ENCODE measurements at places on chromosomes 1 and 21.

DNA sequence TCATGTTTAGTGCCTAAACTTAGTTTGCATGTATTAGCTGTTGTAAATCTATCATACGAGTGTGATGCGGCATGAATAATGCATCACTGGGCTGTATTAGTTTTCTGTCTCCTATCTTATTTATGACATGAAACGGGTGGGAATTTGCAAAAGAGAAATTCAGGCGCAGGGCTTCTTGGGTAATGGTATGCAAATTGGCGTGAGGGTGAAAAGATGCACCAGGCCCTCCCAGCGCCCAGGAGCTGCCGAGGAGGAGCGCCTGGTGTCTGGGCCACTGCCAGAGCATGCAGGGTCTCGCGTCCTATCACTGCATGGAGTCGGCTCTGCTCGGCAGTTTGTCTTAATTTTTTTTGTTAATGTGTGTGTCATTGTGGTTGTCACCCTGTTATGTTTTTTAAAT, 82.9 kb upstream of the ACTL8 start:
- DNase-seq = no peak

GRCh38 chr1:57311411-57311810, 112.4 kb downstream of the DAB1 start:
- no peak for DNase-seq

DNA sequence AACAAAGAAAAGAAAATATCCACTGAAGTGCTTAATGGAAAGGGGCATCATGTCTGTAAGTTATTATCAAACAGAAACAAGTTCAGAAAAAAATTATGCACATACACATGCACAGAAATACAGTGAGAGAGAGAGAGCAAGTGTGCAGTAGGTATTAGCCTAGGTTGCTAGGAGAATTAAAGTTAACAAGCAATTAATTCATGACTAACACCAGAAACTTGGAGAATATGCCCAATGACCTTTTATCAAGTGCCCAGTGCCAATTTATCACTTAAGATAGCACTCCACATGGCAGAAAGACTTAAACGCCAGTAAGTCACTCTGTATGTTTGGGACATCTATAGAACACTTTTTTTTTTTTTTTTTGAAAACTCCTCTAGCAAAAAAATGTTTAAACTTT, 56.2 kb upstream of the SLC16A1 start:
- no peak for DNase-seq

DNA sequence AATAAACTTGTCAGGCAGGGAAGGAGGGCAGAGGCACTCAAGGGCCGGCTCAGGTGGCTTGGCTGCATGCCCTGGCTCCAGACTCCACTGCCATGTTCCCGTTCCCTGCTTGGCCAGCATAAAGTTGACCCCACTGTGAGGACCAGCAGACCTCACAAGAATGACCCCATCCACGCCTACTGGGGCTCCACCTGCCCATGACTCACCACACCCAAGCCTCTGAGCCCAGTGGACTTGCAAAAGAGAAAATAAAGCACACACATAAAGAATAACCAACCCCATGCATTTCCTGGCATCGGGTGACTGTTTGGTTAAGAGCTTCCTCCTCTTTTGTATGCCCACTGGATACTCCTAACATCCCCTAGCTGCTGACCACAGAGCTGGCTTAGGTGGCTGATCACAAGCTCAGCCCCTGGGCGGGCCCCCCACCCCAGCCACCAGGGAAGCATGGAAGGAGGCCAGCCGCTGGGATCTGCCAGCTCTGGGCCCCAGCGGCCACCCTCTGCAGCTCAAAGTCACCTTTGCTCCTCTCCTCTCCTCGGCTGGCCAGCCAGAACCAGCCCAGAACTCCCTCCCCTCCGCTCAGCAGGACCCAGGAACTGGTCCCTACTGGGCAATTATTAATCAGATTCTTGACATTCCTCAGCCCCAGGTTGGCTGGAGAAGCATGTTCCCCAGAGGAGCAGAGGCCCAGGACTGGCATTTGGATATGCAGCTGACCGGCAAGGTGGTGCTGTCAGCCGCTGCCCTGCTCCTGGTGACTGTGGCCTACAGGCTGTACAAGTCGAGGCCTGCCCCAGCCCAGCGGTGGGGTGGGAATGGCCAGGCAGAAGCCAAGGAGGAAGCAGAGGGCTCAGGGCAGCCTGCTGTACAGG, at the start of gene KLHDC7A:
TSS of gene KLHDC7A (plus strand) at position 616 of the 875 bp plus-strand sequence. CDS start at position 668, 52 bp downstream.
- no peak for DNase-seq

GRCh38 chr1:22104094-22104493, 38.8 kb downstream of the WNT4 start:
- DNase-seq = no peak

DNA sequence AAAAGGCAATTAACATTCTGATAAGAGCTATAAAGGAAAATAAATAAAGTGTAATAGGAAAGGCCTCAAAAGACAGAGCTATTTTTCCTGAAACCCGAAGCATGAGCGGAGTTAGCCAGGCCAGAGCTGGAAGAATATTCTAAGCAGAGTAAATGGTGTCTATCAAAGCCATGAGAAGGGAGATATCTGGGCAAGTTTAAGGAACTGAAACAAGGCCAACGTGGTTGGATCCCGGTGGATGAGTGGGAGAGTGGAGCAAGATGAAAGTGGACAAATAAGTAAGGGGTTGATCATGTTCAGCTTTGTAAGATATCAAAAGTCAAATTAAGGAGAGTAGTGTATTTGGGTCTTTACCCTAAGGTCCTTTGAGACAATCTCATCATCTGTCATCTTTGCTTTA, 234.0 kb downstream of the TM2D1 start:
- DNase-seq = no peak

DNA sequence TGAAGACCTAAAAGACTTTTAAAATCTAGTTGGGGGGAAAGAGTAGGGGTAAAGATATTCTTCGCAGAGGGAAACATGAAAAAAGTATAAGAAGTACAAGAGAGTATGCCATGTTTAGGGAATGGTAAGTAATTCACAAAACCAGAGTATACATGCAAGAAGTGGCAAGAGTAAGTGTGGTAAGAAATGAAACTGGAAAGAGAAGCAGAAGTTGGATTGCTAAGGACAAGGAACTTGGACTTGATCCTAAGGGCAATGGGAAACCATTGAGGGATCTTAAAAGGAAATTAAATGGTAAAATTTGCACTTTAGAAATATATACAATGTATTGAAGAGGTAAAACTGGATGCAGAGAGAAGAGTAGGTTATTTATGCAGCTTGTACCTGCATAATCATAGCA, 9.2 kb upstream of the ZNF644 start:
- DNase-seq = no peak

- DNase-seq = no peak
These were observed 379.2 kb upstream of the SPAG17 start for GRCh38 chr1:118563981-118564951.

GRCh38 chr1:178451529-178451928, 45.2 kb downstream of the CLEC20A start:
- DNase-seq = peak; percentile 65

DNA sequence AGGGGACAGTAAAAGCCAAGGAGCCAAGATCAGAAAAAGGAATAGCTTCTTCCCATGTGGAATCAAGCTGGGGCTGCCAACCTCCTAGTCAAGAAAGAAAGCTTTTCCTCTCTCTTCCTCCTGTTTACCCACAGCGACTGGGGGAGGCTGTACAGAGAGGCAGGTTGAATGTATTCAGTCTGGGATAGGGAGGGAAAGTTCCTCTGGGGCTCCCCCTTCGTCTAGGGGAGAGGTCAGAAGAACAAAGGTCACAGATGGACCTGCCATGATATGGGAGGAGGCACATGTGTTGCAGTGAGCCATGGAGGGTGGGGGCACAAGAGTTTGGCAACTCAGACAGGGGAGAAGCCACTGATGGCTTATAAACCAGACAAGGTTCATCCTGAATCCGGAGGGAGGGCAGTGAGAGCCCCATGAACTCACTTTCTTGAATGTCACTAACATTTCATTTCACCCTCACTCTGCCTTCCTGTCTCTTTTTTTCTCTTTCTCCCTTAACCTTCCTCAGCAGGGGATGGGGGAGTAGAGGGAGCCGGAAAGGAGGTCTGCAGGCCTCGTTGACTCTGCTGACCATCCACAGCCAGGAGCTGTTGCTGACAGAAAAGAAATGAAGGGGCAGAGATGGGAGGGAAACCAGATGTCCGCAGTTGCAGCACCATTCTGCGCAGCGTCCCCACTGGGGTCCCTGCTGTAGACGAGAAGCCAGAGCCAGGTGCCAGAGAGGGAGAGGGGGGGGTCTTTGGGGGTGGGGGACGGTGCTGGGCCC, 61.1 kb downstream of the PLXNA2 start:
- DNase-seq = no peak

- no peak for DNase-seq
These were observed 248.0 kb upstream of the FOXD3 start for GRCh38 chr1:63074321-63074720.

- no peak for DNase-seq
These were observed 1181.9 kb upstream of the PRMT6 start for GRCh38 chr1:105874621-105875020.

- DNase-seq = peak; percentile 74
These were observed 51.6 kb downstream of the ZMYM4 start for GRCh38 chr1:35319988-35320713.

DNA sequence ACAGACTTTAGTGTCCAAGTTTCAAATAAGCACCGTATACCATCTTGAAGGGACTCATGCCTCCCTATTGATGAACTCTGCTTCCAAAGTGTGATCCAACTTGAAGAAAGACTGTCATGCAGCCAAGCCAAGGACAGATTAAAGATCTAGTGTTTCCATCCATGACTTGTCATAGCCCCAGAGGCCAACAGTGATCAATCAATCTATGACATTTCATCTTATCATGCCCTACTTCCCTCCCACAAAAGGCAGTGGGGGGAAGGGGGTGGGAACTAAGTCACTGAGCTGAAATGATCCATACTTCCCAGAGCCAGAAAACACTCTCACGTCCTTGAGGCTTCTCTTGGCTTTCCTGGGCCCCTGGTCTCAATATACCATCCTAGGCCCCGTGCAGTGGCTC, 4.0 kb downstream of the SERPINC1 start:
- no peak for DNase-seq

GRCh38 chr21:45319461-45320211, 31.9 kb upstream of the POFUT2 start:
- peak; percentile 68 for DNase-seq

DNA sequence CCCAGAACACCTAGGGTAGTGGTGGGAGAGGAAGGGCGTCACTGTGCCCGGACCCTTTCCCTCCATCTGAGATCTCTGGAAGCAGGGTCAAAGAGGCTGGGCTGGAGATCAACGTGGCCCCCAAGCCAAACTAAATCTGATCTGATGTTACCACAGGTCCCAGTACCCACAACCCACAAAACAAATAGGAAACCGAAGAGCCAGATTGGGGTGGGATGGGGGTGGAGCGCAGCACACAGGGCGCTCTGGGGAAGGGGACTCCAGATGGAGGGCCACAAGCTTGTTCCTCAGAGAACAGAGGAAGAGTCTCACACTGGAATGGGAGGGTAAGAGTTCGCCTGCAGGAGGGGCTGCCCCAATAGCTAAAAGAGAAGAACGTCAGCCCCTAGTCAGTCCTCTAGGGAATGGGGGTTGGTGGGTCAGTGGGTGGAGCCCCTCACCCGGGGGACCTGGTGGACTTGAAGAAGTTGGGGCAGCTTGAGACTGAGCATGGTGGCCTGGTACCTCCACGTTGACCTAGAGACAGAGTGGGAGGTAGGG, 1.5 kb downstream of the PAQR6 start:
- no peak for DNase-seq

- DNase-seq = peak; percentile 56
These were observed 67.9 kb downstream of the SLC44A5 start for GRCh38 chr1:75542818-75543570.

DNA sequence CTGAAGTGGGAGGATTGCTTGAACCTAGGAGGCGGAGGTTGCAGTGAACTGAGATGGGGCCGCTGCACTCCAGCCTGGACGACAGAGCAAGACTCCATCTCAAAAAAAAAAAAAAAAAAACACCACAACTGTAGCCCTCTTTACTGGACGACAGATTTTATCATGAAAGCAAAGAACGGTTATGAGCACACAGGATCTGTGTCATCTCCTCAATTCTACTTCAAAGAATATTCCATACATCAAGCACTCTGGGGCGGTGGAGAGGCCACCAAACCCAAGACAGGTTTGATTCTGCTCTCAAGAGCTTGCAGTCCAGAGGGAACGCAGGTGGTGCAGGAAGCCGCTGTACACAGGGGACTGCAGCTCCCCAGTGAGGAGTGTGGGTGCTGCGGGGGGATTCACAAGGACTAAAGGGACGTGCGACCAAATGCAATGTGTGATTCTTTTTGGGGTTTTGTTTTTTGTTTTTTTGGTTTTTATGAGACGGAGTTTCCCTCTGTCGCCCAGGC, 110.1 kb downstream of the SPSB1 start:
- no peak for DNase-seq

DNA sequence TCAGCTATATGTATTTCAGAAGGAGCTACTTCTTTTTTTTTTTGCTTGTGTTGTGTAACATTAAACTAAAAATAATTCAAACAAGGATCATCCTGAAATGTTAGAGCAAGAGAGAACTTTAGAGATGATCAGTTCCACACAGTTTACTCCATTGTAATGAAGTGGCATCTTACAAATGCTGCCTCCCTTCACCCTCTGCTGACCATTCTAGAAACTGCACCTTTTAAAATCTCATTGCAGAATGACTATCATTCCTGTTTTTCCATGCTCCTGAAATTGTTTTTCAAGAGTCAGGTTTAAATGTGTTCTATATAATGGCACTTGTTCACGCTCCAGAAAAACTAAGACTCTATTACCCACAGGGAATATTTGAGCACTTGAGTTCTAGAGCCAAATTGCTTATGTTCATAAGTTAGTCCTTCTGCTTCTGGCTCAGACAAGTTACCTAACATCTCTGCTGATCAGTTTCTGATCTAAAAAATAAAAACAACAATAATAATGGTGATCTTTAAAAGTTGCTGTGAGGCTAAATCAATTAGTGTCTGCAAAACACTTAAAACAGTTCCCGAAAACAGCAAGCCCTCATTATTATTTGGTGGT, 21.5 kb upstream of the SLC44A5 start:
- peak; percentile 10 for DNase-seq

- DNase-seq = no peak
These were observed 1.8 kb upstream of the OR2M4 start for GRCh38 chr1:248229360-248229908.

DNA sequence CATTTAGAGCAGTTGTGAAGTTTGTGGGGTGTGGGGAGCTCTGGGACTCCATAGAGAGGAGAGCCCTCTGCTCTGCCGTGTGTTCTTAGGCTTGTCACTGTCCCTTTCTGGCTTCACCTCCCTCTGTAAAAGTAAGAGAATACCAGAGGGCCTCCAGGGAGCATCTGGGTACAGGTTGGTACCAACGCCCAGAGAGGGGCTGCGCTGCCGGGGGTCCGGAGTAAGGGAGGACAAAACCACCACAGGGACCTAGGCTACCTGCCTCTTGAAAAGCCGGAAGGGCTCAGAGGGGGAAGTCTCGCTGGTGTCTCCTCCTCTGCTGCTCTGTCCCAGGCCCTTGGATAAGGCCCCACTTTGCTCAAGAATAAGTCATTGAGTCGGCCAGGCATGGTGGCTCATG, 3.1 kb upstream of the TINAGL1 start:
- no peak for DNase-seq
